Left kidney (tissue), 8 donors: ENCODE measurements at places on chromosomes 6 and 20. TPM values are rescaled to one million over a fixed set of nuclear protein-coding genes. Genes with fewer than 3 reads are reported as not detected.

Gene FAXC
- 5.8 TPM for polyA plus RNA-seq

Gene ARMC2
- 15.7 TPM for polyA plus RNA-seq

Gene TRERF1
- polyA plus RNA-seq = 17.2 TPM

Gene HAO1
- not detected for polyA plus RNA-seq

Gene HLA-DQA1
- polyA plus RNA-seq = 3.3 TPM

Gene COL9A3
- polyA plus RNA-seq = 10.3 TPM

Gene CNPY3
- polyA plus RNA-seq = 58.0 TPM

Gene PGC
- polyA plus RNA-seq = not detected

Gene MICA
- 11.2 TPM for polyA plus RNA-seq

Gene IP6K3
- polyA plus RNA-seq = 1.0 TPM

GRCh38 chr6:9405369-9405768 lies 970.0 kb upstream of the SLC35B3 start:
- DNase-seq = no peak

GRCh38 chr20:23246717-23247664 lies 103.6 kb upstream of the NXT1 start:
- DNase-seq = no peak

DNA sequence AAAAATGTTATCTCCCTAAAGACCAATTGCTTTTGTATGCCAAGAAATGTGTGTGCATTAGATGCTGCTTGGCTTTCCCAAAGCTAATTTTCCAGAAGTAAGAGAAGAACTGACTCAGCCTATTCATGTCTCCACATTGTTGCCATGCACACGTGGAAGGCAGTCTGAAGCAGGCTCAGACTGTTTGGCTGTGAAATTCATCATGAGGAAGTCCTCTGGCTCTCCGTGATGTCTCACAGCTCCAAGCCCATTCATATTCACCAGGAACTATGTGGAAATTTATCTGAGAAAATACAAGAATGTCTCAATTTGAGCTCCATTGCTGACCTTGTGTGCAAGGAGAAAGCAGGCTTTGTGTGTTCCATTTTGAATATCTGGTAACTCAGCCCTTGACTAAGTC lies 1022.2 kb upstream of the GJE1 start:
- DNase-seq = no peak

- DNase-seq = no peak
These were observed 47.5 kb upstream of the TSHZ2 start for GRCh38 chr20:52924411-52925271.

GRCh38 chr20:20836836-20837235 lies 124.4 kb upstream of the RALGAPA2 start:
- no peak for DNase-seq

DNA sequence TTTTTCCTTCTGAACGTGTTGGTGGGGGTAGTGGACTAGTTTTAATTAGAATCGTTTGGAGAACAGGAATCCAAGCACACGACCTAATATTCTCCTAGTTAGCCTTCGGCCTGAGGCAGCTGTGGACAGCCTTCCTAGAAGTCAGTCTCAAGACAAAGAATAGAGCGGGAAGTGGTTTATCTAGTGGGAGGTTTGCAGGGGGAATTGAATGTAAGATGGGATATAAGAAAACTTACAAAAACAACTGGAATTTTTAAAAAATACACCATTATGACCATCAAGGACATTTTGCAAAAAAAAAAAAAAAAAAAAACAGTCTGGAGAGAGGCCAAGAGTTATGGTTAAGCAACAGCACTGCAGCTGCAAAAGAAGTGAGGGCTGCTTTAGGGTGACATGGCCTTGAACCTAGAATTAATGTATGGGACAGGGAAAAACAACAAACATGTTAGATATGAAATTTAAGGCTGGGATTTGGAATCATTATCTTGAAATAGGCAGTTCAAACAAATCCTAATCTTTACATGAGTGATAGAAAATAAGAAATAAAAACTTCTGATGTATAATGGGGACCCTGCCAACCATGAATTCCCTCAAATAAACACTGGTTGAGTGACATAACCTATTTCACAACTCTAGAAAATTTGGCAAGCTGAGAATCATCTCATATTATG lies 40.2 kb downstream of the PLAGL1 start:
- DNase-seq = no peak

GRCh38 chr6:82862543-82862942 lies 203.1 kb downstream of the UBE3D start:
- DNase-seq = no peak

- DNase-seq = no peak
These were observed 180.3 kb upstream of the SNX9 start for GRCh38 chr6:157642736-157643135.

- no peak for DNase-seq
These were observed 519.5 kb downstream of the PHF3 start for GRCh38 chr6:64155063-64155462.

DNA sequence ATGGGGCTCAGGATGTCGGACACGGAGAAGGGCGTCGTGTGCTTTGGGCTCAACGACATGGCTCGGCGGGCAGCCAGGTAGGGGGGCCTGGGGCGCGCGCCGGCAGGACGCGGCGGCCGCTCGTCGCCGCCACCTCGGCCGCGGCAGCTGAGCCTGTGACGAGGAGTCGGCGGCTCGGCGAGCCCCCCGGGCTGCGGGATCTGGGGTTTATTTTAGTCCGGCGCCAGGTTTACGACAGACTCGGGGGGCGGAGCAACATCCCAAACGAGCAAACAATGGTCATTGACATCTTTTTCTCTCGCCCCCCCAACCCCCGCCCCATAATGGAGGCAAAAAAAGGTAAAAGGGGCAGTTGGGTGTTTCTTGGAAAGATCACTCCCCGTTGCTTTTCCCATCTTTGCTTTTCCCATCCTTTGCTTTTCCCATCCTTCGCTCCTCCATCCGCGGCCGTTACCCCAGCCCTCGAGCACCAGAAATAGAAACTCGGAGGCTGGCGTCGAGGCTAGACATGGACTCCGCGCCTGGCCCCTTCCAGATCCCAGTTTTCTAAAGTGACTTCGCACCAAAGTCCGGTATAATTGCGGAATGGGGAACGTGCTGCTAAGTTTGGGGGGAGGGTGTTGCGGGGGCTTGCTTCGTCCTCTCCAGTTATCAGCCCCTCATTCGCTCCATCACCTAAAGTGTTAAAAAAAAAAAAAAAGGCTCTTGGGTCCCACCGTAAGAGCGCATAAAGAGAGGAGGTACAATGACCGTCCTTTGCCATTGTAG lies at the start of gene NKX2-4:
Gene NKX2-4 (minus strand): TSS at position 186 of the 768 bp plus-strand sequence. CDS start 127 bp downstream, at position 59.
- DNase-seq = no peak

DNA sequence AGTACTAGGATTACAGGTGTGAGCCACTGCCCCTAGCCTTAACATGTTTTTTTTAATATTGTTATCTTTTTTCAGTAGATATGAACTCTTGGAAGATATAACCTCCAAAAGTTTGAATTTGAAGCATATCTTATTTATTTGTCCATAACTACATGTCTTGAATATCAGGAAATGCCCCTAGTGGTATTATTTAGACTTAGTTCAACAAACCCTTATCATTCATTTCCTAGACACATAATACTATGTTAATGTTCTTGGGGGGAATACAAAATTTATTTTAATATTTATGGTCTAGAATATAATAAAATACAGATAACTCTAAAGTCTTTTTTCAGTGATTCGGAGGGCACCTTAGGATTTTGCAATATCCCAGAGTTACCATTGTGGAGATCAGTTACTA lies 160.7 kb downstream of the HACE1 start:
- no peak for DNase-seq

GRCh38 chr20:38295811-38296210 lies 8.1 kb upstream of the BPI start:
- DNase-seq = no peak

GRCh38 chr6:113246186-113246585 lies 611.0 kb upstream of the MARCKS start:
- no peak for DNase-seq

- peak; percentile 82 for DNase-seq
These were observed 878 bp upstream of the PNRC1 start for GRCh38 chr6:89079511-89080234.

- no peak for DNase-seq
These were observed 72.3 kb downstream of the ZNF133 start for GRCh38 chr20:18360635-18361034.

- no peak for DNase-seq
These were observed 143.4 kb downstream of the JARID2 start for GRCh38 chr6:15389084-15389764.

GRCh38 chr6:7112741-7113313 lies 5.1 kb downstream of the RREB1 start:
- DNase-seq = no peak

GRCh38 chr20:59661621-59662020 lies 57.3 kb downstream of the PHACTR3 start:
- DNase-seq = no peak

- no peak for DNase-seq
These were observed 28.8 kb downstream of the MAP7 start for GRCh38 chr6:136521427-136521826.

DNA sequence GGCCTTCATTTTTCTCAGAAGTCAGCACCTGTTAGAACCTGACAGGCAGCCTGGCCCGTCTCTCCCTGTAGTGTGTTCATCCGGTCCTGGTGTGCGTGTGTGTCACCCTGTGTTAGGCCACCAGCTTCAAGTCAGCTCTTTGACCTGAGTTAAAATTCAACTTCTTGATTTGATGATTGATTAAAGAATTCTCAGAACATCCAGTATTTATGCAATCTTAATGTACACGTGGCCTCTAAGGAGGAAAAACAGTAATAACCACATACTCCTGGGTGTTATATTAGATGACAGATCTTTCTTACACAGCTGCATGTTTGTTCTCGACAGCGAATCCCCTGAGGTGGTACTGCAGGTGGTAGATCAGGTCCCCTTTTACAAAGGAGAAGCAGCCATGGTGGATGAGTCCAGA lies 19.1 kb upstream of the TMEM217 start:
- DNase-seq = no peak

GRCh38 chr6:13868236-13868635 lies 53.9 kb upstream of the MCUR1 start:
- no peak for DNase-seq

DNA sequence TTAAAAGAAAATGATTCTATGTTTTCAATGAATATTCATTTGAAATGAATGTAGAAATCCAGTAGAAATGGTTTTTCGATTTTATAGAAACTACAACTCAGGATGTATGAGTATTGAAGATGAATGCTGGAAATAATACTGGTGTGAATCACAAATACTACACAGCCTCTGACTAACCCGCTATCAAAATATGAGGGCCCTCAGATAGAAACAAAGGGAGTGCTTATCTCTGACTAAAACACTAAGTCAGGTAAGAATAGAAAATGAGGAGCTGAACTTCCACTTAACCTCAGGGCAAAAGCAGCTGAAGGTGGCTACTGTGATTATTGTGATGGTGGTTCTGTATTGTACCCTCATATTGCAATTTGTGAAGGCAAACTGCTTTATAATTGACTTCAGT lies 220.9 kb upstream of the RNF217 start:
- DNase-seq = no peak

- DNase-seq = peak; percentile 78
These were observed at the start of gene SH3BGRL2 for GRCh38 chr6:79630883-79631692. Gene SH3BGRL2 (plus strand): TSS chr6:79631329. CDS start chr6:79631462, 133 bp downstream.

- no peak for DNase-seq
These were observed 29.8 kb downstream of the FAM83B start for GRCh38 chr6:54876365-54876764.
